Subcutaneous preadipocyte (primary cell): ENCODE measurements at places on chromosomes 2 and 18. TPM values are rescaled to one million over a fixed set of nuclear protein-coding genes. Genes with fewer than 3 reads are reported as not detected.

Gene TMEM198
- 1.2 and 3.3 TPM in 2 replicates for total RNA-seq

Gene RAB12
- total RNA-seq, result 36.4 and 37.9 TPM in 2 replicates

Gene NT5DC4
- not detected in 2 replicates for total RNA-seq

Gene ZNF236
- 10.3 and 14.7 TPM in 2 replicates for total RNA-seq

Gene TFCP2L1
- total RNA-seq, result under 0.01 TPM in 1 of 2 replicates, not detected in the other

Gene ADRA2B
- total RNA-seq, result not detected in 2 replicates

Gene RSAD2
- 0.37 and 0.39 TPM in 2 replicates for total RNA-seq

Gene ZNF512
- 16.5 and 22.7 TPM in 2 replicates for total RNA-seq

Gene CASP10
- total RNA-seq, result 5.1 and 7.4 TPM in 2 replicates

Gene CDH7
- not detected in 2 replicates for total RNA-seq

Gene CACNB4
- 0.37 and 0.39 TPM in 2 replicates for total RNA-seq

Gene CPLX4
- total RNA-seq, result not detected in 2 replicates

Gene CRYGD
- total RNA-seq, result not detected in 2 replicates

Gene ANKAR
- total RNA-seq, result 7.4 and 9.9 TPM in 2 replicates

Gene CYS1
- total RNA-seq, result 0.20 and 0.37 TPM in 2 replicates

Gene NEUROD1
- total RNA-seq, result not detected in 2 replicates

Gene ALPI
- not detected in 2 replicates for total RNA-seq

Gene LBH
- 2.0 and 7.0 TPM in 2 replicates for total RNA-seq

Gene MPHOSPH10
- 16.2 and 16.4 TPM in 2 replicates for total RNA-seq

Gene NCKAP5
- total RNA-seq, result 0.37 and 0.59 TPM in 2 replicates

Gene LHCGR
- total RNA-seq, result not detected in 2 replicates

Gene ACAA2
- total RNA-seq, result 42.4 and 55.1 TPM in 2 replicates

Gene ABCG5
- not detected in 2 replicates for total RNA-seq

Gene FAM124B
- total RNA-seq, result not detected in 2 replicates

Gene PID1
- total RNA-seq, result 9.6 and 18.2 TPM in 2 replicates

Gene IL37
- not detected in 2 replicates for total RNA-seq

Gene OTOS
- total RNA-seq, result not detected in 2 replicates

Gene COL4A4
- under 0.01 TPM in 2 replicates for total RNA-seq

Gene TIGD1
- total RNA-seq, result 5.9 and 7.0 TPM in 2 replicates

Gene FEV
- not detected in 2 replicates for total RNA-seq

Gene RAB31
- total RNA-seq, result 25.7 and 37.9 TPM in 2 replicates

Gene HOXD13
- 1.6 TPM in 1 of 2 replicates, not detected in the other for total RNA-seq

Gene SALL3
- not detected in 2 replicates for total RNA-seq

Gene CAB39
- 58.8 and 68.6 TPM in 2 replicates for total RNA-seq

Gene GULP1
- total RNA-seq, result 10.7 and 24.0 TPM in 2 replicates

Gene GYPC
- total RNA-seq, result 68.0 and 88.9 TPM in 2 replicates

Gene ASXL3
- 0.59 and 0.73 TPM in 2 replicates for total RNA-seq

Gene ASB18
- not detected in 2 replicates for total RNA-seq

Gene CNNM3
- total RNA-seq, result 5.1 and 7.0 TPM in 2 replicates

Gene PPP1R7
- total RNA-seq, result 46.3 and 70.8 TPM in 2 replicates

Gene HOXD1
- not detected in 2 replicates for total RNA-seq

Gene IL36B
- total RNA-seq, result not detected in 2 replicates

Gene PSMA8
- not detected in 2 replicates for total RNA-seq

Gene TRMT61B
- total RNA-seq, result 11.4 and 11.7 TPM in 2 replicates

Gene LTBP1
- total RNA-seq, result 340 and 429 TPM in 2 replicates

Gene GCKR
- total RNA-seq, result 0.73 TPM in 1 of 2 replicates, not detected in the other

Gene TTN
- total RNA-seq, result 1.1 and 2.7 TPM in 2 replicates

Gene EFR3B
- total RNA-seq, result 0.37 and 0.39 TPM in 2 replicates

Gene DDX1
- 62.1 and 67.1 TPM in 2 replicates for total RNA-seq

Gene GPR45
- not detected in 2 replicates for total RNA-seq

Gene WIPF1
- 17.2 and 23.9 TPM in 2 replicates for total RNA-seq

Gene DBI
- 121 and 132 TPM in 2 replicates for total RNA-seq

Gene TBR1
- total RNA-seq, result under 0.01 TPM in 2 replicates

Gene CFAP65
- 0.20 TPM in 1 of 2 replicates, not detected in the other for total RNA-seq

Gene CFAP210
- total RNA-seq, result not detected in 2 replicates

Gene SLC8A1
- total RNA-seq, result 2.6 and 16.0 TPM in 2 replicates
